Karpas-422 (cell line): ENCODE measurements at places on chromosomes 4 and X.

- DNase-seq: no peak
These were observed 16.8 kb upstream of the DMP1 start for GRCh38 chr4:87633243-87633642.

- no peak for DNase-seq
These were observed 52.7 kb upstream of the RAI2 start for GRCh38 chrX:17913801-17914200.

- DNase-seq: no peak
These were observed 53.7 kb upstream of the SLC39A8 start for GRCh38 chr4:102399021-102399420.

- DNase-seq: no peak
These were observed 182.9 kb downstream of the MAML3 start for GRCh38 chr4:139971111-139971510.

DNA sequence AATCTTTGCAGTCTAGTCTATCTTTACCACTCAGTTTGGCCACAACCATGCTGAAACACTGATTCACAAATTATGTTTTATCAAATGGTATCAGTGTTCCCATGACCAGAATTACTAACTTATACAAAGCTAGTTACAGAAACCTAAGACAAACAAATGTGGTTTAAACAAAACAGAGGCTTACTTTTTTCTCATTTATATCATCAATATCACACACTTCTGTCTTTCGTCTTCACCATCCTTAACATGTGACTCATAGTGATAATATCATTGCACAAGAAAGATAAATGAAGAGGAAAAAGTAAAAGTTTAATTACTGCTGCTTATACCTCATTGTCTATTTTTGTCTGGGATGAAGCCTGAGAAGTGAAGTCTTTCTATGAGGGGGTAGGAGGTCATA is 406.6 kb downstream of the PCDH10 start:
- DNase-seq: no peak
